Breast epithelium (tissue), 4 donors: ENCODE measurements at places on chromosomes 4 and X. TPM values are rescaled to one million over a fixed set of nuclear protein-coding genes. Genes with fewer than 3 reads are reported as not detected.

Gene FAM9B
- total RNA-seq, result not detected

Gene VCX3A
- total RNA-seq, result not detected

Gene CCKAR
- total RNA-seq, result not detected

Gene ATP2B3
- total RNA-seq, result not detected

Gene NLGN3
- total RNA-seq, result under 0.01 TPM

Gene RAB9B
- total RNA-seq, result 3.4 TPM

Gene S100G
- total RNA-seq, result not detected

Gene EFNB1
- 46.5 TPM for total RNA-seq

Gene HS3ST1
- total RNA-seq, result 3.6 TPM

Gene VSIG4
- total RNA-seq, result 63.3 TPM

Gene PRSS12
- total RNA-seq, result 3.6 TPM
